SK-N-MC (cell line): ENCODE measurements at places on chromosomes 16 and 17.

GRCh38 chr17:59844884-59845594 lies 47.7 kb downstream of the TUBD1 start:
- DNase-seq: no peak

DNA sequence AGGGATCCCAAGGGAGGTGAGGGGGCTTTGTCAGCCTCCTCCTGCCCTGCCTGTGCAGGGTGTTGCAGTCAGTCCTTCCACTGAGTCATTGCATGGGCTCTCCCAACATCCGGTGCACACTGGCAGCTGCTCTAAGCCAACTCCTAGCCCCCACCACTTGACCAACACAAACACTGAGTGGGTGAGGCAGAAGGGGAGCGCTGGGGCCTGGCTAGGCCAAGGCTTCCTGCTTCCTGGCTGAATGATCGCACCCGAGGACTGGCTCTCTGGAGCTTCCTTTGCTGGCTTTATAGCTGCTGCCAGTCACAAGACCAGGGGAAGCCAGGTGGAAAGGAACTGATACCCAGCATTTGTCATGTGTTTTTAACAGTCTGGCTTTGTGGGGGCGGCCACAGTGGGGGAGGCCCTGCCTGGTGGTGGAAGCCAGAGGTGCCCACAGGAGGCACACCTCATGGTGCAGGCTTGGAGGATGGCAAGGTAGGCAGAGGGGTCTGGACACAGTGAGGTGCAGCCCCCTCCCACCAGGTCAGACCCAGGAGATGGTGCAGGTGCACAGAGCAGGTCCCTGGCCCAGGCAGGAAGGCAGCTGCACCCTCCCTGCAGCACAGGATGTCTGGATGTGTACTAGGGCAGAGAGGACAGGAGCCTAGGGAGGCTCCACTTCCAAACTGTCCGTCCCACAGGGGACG lies 6.8 kb downstream of the MPG start:
- DNase-seq: no peak

- DNase-seq: no peak
Observed at GRCh38 chr17:74745548-74746177, 2.8 kb upstream of the NHERF1 start.

GRCh38 chr17:65017207-65017774 lies 39.2 kb downstream of the GNA13 start:
- no peak for DNase-seq

- DNase-seq: no peak
Observed at GRCh38 chr16:81729451-81729850, 49.6 kb upstream of the PLCG2 start.

GRCh38 chr17:76547183-76547641 lies 7.4 kb downstream of the PRCD start:
- peak; percentile 57 for DNase-seq

DNA sequence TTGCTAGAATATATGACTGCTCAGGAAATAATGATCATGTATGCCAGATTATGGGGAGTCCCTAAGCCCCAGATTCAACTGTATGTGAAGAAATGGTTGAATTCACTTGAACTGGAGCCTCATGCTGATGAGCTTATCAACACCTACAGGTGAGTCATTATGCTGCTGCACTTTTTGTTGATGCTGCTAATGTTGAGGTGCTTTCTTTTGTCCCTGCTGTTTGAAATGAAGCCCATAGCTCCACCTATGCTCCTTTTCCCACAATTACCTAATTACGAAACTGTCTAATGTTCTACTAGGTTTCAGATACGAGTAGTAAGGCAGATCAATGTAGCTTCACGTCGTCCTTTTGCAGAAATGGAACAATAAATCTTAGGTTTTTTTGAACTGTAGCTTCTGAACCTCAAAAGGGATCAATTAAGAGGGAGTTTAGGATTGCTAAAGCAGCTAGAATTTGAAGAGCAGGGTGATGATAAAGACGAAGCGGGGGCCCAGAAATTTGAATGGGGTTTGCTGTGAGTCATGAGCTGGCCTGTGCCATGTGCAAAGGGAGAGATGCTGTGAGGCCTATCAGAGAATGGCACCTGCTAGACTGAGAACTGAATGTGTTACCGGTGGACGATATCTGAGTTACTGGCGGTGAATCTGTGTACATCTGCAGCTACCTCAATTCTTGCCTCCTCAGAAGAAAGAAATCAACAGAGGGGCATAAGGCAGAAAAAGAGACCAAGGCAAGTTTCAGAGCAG lies 6.1 kb upstream of the UQCRC2 start:
- DNase-seq: no peak

DNA sequence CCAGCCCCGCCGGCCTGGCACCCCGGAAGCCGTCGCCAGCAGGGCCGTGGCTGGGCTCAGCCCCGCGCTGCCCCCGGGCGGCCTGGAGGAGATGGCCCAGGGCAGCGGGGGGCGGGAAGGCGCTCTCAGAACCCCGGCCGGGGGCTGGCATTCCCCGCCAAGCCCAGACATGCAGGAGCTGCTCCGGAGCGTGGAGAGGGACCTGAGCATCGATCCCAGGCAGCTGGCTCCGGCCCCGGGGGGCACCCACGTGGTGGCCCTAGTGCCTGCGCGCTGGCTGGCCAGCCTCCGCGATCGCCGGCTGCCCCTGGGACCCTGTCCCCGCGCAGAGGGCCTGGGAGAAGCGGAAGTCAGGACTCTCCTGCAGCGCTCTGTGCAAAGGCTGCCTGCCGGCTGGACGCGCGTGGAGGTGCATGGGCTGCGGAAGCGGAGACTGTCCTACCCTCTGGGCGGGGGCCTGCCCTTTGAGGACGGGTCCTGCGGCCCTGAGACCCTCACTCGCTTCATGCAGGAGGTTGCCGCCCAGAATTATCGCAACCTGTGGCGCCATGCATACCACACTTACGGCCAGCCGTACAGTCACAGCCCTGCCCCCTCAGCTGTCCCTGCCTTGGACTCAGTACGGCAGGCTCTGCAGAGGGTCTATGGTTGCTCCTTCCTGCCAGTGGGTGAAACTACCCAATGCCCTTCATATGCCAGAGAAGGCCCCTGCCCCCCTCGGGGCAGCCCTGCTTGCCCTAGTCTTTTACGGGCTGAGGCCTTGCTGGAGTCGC lies 551 bp downstream of the WDR81 start:
- no peak for DNase-seq

DNA sequence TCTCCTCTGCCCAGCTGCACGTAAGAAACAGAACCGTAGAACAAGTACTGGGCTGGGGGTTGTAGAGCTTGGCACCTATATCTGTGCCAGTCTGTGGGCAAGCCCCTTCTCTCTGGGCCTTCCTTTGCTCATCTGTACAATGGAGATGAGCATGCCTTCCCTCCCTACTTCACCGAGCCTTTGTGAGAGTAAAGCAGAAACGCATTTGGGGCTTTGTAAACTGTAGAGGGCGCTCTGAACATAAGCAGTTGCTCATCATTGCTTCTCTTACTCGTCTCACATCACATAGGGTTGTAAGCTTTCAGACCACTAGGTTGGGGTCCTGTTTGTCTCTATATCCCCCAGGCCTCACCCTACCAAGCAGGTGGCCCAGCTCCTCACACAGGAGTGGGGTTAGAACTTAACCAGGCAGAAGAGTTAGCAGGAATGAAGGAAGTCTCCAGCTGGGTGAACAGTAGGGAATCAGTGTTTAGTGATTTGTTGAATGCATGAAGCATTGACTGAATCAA lies 15.1 kb downstream of the SAMD14 start:
- peak; percentile 45 for DNase-seq

DNA sequence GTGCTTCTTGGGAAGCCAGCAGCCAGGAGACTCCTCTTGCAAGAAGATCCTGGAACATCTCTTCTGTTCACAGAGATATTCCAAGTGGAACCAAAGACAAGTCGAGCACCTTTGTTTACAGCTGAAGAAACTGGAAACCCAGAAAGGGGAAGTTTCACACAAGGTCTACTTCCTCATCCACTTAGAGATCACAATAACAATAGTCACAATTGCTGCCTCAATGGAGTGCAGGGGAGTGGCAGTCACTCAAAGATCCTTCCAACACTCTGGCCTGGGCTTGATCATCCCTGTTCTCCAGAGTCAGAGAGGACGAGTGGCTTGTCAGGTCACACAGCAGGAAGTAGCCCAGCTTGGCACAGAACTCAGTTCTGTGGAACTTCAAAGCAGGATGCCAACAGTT lies 46.9 kb upstream of the SIAH1 start:
- no peak for DNase-seq

DNA sequence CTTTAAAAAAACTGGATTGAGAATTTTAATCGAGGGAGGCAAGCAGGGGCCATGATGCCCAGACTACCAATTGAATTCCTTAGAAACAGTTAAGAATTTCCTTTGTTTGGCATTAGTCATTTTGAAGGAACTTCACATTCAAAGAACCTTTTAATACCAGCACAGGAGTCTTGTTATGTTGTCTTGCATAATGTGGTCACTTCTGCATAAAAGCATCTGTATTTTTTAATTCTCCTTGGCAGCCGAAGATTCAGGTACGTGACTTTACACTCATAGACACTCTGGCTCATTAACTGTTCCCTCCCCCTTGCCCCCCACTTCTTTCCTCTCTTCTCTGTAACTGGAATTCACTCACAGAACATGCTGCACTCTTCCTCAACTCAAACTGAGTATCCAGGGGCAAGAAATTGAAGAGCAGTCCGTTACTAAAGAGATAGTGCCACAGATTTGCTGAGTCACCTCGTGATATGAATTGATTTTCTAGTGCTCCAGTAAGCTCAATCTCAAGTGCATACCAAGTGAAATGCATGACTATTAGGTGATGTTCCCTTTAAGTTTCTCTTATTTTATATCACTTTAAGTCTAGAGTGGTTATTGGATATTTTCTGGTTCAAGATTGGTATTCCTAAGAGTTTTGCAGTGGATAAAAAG lies 572.2 kb upstream of the SOX9 start:
- DNase-seq: no peak
